Activated CD4-positive, alpha-beta memory T cell treated with anti-CD3 and anti-CD28 coated beads, Interleukin-2, amount 10 ng/mL, durations not matched to agents 7 days and 5 days (primary cell): ENCODE measurements at places on chromosomes 4 and X. TPM values are rescaled to one million over a fixed set of nuclear protein-coding genes. Genes with fewer than 3 reads are reported as not detected.

HMGB3 gene
- 50.1 TPM for total RNA-seq

FATE1 gene
- total RNA-seq: not detected

GAGE1 gene
- not detected for total RNA-seq

FAM53A gene
- 0.91 TPM for total RNA-seq

TBX22 gene
- not detected for total RNA-seq

PNMA6A gene
- total RNA-seq: 0.25 TPM

AWAT2 gene
- not detected for total RNA-seq

SPACA5 gene
- not detected for total RNA-seq

ARL9 gene
- 0.23 TPM for total RNA-seq

TKTL1 gene
- 2.0 TPM for total RNA-seq

PABPC4L gene
- not detected for total RNA-seq

GRIA3 gene
- not detected for total RNA-seq

SLC9B1 gene
- total RNA-seq: 1.9 TPM

MAGEC3 gene
- total RNA-seq: not detected

PARM1 gene
- total RNA-seq: not detected

XAGE2 gene
- total RNA-seq: not detected

CLDN2 gene
- not detected for total RNA-seq

NDUFC1 gene
- total RNA-seq: 36.1 TPM

AREG gene
- 0.25 TPM for total RNA-seq

VCX3B gene
- total RNA-seq: not detected

SPATA18 gene
- total RNA-seq: 0.48 TPM

SPANXN3 gene
- not detected for total RNA-seq

TMEM156 gene
- total RNA-seq: 28.2 TPM

PTCHD1 gene
- total RNA-seq: not detected

CYSLTR1 gene
- 15.7 TPM for total RNA-seq

RHOXF1 gene
- total RNA-seq: not detected

C4orf36 gene
- not detected for total RNA-seq

MXD4 gene
- total RNA-seq: 29.6 TPM

JCHAIN gene
- total RNA-seq: 0.35 TPM

TASL gene
- 4.2 TPM for total RNA-seq

ATG4A gene
- 12.7 TPM for total RNA-seq

MAGEA2B gene
- not detected for total RNA-seq

MFAP3L gene
- 0.33 TPM for total RNA-seq

WDR17 gene
- total RNA-seq: 0.70 TPM

RXFP1 gene
- total RNA-seq: not detected

ARFIP1 gene
- 16.3 TPM for total RNA-seq

WNK3 gene
- total RNA-seq: 0.50 TPM

CT83 gene
- total RNA-seq: not detected

TSPAN7 gene
- 0.28 TPM for total RNA-seq

MAGEA9B gene
- total RNA-seq: not detected

GK gene
- 34.2 TPM for total RNA-seq

ADAM29 gene
- not detected for total RNA-seq

GATA1 gene
- total RNA-seq: not detected

TRPC3 gene
- 1.1 TPM for total RNA-seq

HSFX4 gene
- not detected for total RNA-seq

TENT5D gene
- total RNA-seq: not detected

NKX3-2 gene
- total RNA-seq: not detected

UGT2A1 gene
- not detected for total RNA-seq

GLRB gene
- total RNA-seq: not detected

NEUROG2 gene
- total RNA-seq: not detected

REELD1 gene
- total RNA-seq: not detected

POU3F4 gene
- total RNA-seq: not detected
